Stimulated activated naive B cell treated with anti-CD40 and anti-IgM and Interleukin-4, amounts not matched to agents 10 μg/mL and 1 μg/mL and 100 μg/mL, for 72 hours (primary cell): ENCODE measurements at places on chromosomes 2 and 18.

DNA sequence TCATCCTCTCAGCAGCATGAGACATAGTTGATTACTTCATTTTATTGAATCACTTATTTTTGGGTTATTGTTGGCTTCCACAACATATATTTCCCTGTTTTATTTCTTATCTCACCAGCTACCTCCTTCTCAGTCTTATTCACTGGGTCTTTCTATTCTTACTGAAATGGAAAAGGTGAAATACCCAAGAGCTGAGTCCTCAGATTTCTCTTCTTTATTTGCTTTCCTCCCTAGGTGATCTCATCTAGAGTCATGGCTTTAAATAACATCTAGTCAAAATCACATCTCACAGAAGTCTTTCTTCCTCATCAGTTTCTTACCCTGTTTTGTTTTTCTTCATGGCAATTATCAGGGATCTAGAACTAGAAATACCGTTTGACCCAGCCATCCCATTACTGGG lies 105.0 kb upstream of the RBBP8 start:
- no peak for DNase-seq

- DNase-seq: no peak
Measured at GRCh38 chr2:101089942-101090799, 61.0 kb downstream of the TBC1D8 start.

GRCh38 chr18:25604196-25604893 lies 252.4 kb upstream of the ZNF521 start:
- DNase-seq: no peak

DNA sequence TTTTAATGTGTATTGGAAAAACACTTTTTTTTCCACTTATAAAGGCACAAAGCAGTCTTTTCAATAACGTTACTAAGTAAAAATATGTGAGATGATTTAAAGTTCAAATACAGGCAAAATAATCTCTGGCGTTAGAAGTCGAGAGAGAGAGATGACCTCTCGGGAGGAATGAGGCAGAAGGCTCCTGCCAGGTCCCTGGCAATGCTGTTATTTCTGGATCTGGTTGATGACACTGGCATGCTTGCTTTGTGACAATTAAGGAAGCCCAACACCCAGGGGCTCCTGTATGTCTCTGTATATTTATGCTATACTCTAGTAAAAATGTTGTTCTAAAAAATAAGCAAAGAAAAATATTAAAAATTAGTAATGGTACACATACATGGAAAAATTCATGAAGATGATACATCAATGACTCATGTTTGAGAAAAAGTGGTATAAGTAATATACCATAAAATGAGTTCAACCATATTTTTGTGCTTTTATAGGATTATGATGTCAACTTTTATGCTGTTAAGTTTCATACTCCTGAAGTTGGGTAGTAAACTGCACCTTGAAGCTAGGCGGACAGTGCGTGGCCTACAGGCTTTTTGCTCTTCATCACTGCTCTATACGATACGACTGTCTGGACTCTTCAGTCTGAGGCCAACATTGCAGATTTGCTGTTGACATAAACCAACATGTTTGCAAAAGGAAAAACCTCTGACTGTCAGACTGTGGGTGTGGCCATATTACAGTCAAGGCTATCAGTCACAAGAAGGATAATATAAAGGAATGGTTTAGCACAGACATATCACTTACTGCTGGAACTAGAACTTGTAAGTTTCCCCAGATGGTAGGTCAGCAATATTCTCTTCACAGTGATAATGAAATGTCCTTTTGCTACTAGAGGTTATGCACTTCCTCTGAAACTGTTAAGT lies 19.8 kb downstream of the VPS4B start:
- DNase-seq: no peak

DNA sequence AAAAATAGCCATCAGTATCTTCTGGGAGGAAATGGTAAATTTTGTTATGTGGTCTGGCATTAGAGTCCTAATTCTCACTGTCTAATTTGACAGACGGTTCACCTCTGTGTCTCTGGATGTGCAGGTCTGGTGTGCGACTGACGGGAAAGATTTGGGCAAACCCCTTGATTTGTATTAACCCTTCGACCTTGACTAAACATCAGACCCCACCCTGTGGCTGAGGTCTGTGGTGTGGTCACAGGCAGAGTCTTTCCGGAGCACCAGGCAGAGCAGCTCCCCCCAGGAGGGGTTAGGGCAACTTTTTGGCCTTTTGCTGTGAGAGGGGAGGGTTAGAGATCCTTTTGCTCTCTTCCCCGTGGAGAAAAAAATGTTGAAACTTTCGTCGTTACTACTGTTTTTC lies 6.4 kb downstream of the TWIST2 start:
- no peak for DNase-seq

DNA sequence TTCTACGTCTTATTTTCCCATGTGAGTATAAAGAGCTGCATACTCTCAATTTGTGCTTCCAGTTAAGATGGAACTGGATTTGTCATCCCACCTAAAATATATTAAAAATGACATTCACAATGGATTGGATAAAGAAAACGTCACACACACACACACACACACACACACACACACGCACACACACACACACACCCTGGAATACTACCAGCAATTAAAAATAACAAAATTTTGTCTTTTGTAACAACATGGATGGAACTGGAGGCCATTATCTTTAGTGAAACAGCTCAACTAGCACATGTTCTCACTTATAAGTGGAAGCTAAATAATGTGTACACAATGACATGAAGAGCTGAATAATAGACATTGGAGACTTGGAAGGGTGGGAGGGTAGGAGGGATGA lies 3.8 kb upstream of the QPCT start:
- no peak for DNase-seq

DNA sequence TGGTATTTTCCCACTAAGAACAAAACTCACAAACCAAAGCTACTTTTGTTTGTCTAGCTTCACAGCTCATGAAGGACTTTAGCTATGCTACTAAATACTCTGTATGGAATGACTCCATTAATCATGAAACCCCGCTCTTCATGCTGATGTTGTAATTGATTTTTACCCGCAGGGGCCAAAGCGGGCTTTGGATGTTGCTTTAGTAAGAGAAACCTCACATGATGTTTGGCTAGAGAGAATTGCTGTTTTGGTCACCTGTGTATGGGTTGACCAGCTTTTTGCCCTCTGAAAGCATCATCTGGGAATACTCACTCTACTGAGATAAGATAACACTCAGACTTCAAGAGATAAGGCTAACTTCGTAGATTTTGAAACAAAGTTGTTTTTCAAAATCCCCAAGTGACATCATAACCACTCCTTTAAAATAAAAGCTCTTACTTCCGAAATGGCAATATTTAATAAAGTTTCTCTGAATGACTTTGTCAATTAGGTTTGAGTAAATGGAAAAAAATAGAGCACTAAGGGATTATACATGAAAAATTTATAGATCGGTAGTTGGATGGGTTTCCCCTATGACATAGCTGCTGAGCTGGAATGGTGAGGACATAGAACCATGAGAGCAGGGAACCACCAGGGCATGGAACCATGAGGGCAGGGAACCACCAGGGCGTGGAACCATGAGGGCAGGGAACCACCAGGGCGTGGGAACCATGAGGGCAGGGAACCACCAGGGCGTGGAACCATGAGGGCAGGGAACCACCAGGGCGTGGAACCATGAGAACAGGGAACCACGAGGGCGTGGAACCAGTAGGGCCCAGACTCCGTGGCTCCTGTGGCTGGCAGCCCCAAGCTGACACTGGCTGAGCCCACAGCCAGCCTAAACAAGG lies 31.9 kb downstream of the ACKR3 start:
- DNase-seq: peak; percentile 4

DNA sequence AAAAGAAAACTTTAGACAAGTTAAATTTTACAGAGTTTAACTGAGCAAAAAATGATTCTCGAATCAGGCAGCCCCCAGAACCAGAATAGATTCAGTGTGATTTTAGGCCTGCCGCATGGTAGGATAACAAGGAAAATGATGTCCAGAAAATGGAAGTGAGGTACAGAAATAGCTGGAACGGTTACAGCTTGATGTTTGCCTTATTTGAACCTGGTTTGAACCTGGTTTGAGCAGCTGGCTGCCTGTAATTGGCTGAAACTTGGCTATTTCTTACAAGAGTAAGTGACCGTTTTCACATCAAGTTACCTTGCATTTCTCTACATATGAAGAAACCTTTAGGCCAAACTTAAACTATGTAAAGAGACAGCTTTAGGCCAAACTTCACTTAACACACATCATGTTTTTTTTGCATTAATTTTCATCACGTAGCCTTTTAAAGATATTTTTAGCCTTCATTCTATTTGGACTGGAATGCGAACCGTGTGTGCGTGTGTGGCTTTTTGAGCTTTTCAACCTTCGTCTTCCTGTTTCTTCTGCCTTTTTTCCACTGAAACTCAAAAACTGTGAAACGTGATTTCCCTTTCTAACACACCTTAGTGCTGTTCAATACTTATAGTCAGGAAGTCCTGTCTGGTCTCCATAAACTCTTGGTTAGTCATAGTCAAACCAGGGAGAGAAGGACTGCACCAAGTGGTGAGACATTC lies 4.5 kb upstream of the POLE4 start:
- no peak for DNase-seq

DNA sequence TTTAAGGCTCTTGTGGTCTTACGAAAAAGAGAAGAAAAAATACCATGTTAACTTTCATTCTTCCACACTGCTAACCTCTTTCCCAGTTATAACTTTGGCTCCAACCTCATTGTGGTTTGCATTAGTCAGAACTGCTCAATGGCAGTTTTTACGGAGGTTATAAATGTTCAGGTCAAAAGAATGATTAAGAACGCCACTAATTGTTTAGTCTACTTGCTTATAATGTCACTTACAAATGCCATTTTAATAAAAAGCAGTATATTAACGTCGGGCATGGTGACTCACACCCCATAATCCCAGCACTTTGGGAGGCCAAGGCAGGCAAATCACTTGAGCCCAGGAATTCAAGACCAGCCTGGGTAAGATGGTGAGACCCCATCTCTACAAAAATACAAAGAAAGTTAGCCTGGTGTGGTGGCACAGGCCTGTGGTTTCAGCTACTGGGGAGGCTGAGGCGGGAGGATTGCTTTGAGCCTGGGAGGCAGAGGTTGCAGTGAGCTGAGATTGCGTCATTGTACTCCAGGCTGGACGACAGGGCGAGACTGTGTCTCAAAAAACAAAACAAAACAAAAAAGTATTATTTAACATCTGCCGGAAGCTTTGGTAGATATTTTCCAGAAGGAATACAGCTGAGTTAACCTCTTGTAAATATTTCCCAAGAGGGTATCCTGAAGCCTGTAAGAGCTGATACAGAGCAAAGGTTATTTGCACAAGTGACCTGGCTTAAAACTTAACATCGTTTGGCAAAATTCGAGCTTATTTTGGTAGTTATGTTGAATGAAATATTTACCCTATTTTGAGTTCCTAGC lies 5.1 kb downstream of the AGPS start:
- DNase-seq: no peak

DNA sequence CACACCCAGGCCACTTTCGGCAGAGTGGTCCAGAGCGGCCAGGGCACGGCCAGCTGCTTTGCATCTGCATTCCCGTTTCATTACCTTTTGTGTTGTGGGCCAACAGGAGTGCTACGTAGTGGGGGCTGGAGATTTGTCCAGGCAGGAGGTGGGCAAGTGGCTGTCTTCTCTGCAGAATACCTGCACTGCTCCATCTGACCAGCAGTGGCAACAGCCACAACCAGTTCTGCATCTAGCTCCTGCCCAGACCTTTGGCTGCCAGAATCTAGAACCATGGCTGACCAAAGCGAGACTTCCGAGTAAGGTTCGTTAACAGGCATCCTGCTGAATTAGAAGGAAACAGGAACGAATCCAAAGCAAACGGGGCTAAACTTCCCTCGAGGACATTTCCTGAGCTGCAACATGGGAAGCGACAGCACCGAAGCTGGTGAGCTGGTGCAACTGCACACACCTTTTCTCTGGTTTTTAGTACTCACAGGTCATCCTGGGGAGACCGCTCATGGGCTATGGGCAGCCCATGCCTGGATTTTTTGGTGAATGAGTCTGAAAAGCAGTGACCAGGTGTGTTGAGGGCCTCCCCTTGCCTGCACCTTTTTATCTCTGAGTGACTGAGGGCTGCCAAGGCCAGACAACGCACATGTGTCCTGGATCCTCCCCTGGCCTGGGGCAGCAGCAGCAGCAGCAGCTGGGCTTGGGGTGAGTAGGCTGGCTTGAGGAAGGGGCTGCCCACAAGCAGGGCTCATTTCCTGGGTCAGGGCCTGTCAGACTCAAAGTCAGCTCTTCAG lies 10.5 kb downstream of the GDF7 start:
- DNase-seq: no peak

GRCh38 chr2:176961775-176962619 lies 250.6 kb upstream of the HNRNPA3 start:
- no peak for DNase-seq

- DNase-seq: no peak
Measured at GRCh38 chr2:43276962-43277391, 50.6 kb upstream of the ZFP36L2 start.

DNA sequence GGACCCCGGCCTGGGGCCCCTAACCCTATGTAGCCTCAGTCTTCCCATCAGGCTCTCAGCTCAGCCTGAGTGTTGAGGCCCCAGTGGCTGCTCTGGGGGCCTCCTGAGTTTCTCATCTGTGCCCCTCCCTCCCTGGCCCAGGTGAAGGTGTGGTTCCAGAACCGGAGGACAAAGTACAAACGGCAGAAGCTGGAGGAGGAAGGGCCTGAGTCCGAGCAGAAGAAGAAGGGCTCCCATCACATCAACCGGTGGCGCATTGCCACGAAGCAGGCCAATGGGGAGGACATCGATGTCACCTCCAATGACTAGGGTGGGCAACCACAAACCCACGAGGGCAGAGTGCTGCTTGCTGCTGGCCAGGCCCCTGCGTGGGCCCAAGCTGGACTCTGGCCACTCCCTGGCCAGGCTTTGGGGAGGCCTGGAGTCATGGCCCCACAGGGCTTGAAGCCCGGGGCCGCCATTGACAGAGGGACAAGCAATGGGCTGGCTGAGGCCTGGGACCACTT lies 16.4 kb downstream of the EMX1 start:
- no peak for DNase-seq

DNA sequence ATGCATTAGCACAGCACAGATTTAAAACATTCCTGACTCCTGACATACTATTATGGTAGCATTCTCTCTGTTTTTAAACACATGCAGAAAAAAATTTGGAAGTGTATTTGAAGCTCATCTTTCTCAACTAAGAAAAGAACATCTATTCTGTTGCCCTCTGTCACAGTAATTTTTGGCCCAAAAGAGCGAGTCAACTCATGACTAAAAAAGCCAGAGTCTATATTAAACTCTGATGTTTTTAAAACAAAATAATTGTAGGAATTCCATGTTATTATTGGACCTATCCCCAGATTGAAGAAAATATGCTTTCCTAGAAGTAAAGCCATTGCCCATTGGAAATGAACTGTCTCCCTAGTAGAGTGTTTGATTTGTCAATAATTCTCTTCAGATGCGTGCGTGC lies 96.7 kb downstream of the CRIM1 start:
- DNase-seq: no peak

DNA sequence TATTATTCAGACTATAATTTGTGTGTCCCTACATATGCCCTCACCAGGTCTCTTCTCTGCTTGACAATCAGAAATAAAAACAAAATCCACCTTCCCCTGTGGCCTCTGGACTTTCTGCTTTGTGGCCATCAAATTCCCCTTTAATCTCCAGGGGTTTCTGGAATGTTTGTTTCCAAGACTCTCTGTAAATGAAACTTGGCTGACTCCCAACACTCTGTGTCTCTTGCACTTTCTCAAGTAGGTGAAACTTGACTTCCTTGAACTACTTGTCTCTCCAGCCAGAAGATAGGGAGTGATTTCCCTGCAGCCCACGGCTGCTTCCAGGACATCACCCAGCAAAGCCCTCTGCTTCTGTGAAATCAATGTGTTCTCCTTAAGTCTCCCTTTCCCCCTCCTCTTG lies 54.1 kb upstream of the AQP4 start:
- no peak for DNase-seq
